Kidney (tissue), 22 donors: ENCODE measurements at places on chromosomes 12 and 14. TPM values are rescaled to one million over a fixed set of nuclear protein-coding genes. Genes with fewer than 3 reads are reported as not detected.

- DNase-seq: peak; percentile 71
These were observed 429.1 kb downstream of the RAD51B start for GRCh38 chr14:68248481-68249255.

GRCh38 chr12:86456241-86456640 is 200.1 kb upstream of the MGAT4C start:
- no peak for DNase-seq

DNA sequence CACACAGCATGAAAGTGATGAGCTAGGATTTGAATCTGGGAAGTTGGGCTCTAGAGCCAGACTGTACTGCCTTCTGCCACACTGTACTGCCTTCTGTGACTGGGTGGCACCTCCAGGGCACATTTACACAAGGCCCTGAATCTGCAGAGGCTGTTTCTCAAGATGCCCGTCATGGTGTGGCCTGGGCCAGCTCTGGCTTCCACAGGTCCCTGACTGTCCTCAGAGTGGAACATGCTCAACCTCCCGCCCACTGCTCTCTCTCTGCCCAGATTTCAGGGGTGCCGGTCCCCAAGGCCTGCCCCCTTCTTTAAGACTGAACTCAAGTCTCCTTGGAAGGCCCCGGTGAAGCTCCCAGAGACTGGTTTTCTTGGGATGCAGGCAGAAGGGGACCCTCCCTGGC is 50.2 kb downstream of the C14orf132 start:
- no peak for DNase-seq

GRCh38 chr12:108495054-108495453 is 20.0 kb upstream of the FICD start:
- DNase-seq: no peak

GRCh38 chr14:93976477-93977057 is at the start of gene ASB2:
Gene ASB2, minus strand, starts transcription at chr14:93976570. Its CDS starts 12,031 bp downstream, at chr14:93964539.
- DNase-seq: no peak

GRCh38 chr14:83006121-83006670 is 1472.5 kb upstream of the SEL1L start:
- DNase-seq: no peak

GRCh38 chr14:103500148-103500990 is 22.3 kb downstream of the CKB start:
- peak; percentile 89 for DNase-seq

GRCh38 chr14:21255385-21256101 is 13.7 kb downstream of the HNRNPC start:
- DNase-seq: no peak

GRCh38 chr12:121376754-121377697 is 22.9 kb upstream of the RNF34 start:
- no peak for DNase-seq

The TMEM132D gene
- total RNA-seq: 0.13 TPM

- DNase-seq: peak; percentile 86
These were observed 113.3 kb downstream of the FOXN3 start for GRCh38 chr14:89303456-89304435.

The FGD4 gene
- 55.5 TPM for total RNA-seq

The CLEC2A gene
- not detected for total RNA-seq

DNA sequence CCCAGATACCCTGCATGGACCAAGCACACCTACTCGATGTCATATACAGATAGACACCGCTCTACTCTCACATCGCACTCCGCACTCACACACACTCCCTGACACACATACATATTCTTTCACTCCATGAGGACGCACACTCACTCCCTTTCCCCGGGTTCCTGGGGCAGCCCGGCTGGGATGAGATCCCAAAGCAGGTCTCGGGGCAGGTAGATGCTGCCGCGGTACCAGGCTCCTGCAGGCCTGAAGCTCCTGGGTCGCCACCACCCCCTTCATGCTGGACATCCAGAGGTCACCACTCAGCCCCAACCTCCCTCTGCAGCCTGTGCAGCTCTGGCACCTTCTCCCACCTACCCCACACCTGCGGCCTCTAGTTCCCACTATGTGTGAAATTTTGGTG is 2.3 kb downstream of the C1QL4 start:
- no peak for DNase-seq

DNA sequence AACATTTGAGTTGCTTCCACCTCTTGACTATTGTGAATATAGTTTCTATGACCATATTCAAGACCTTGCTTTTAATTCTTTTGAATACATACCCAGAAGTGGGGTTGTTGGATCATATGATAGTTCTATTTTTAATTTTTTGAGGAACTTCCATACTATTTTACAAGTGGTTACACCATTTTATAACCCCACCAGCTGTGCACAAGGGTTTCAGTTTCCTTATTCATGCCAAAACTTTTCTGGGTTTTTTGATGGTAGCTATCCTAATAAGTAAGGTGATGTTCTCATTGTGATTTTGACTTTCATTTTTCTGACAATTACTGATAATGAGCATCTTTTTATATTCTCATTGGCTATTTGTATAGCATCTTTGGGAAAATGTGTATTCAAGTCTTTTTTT is 109.4 kb upstream of the GARIN2 start:
- no peak for DNase-seq

GRCh38 chr12:622416-622815 is 40.8 kb downstream of the NINJ2 start:
- no peak for DNase-seq

The CMA1 gene
- 2.1 TPM for total RNA-seq
